Urinary bladder (tissue), 4 donors: ENCODE measurements at places on chromosomes 4 and X.

DNA sequence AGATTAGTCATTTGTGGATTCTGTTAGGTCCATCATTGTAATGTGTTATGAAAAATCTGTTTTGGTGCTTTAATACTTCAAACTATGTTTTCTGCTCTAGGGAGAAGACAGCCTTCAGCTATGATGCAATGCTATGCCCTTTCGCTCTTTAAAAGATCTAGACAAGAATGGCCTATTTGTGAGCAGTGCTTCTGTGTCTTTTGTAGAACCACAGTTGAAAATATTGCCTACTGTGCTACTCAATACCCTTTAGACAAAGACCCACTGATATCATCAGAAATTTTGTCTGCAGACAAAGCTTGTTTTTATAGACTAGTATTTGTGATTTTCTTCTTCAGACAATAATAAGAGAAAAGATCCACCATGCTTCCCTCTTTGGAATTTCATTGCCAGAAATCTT, 44.6 kb upstream of the SLITRK2 start:
- DNase-seq: no peak

DNA sequence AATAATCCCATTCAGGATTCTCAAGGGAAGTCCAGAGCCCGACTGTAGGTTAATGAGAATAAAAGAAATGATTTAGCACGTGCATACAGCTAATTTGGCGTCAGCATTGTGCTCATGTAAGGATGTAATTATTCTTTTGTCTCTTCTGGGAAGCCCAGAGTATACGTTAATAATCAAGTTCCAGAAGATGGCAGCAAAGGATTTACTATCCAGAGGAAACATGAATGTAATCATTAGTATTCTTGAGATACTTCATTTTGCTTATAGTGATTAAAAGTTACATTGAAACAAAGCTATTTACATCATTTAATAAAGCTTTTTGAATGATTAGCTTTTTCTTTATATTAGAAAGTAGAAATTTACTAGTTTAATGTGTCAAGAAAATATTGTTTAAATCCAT, 27.1 kb upstream of the MAP9 start:
- DNase-seq: peak; percentile 36

- DNase-seq: no peak
Observed at GRCh38 chrX:48558271-48558670, 16.0 kb upstream of the RBM3 start.

DNA sequence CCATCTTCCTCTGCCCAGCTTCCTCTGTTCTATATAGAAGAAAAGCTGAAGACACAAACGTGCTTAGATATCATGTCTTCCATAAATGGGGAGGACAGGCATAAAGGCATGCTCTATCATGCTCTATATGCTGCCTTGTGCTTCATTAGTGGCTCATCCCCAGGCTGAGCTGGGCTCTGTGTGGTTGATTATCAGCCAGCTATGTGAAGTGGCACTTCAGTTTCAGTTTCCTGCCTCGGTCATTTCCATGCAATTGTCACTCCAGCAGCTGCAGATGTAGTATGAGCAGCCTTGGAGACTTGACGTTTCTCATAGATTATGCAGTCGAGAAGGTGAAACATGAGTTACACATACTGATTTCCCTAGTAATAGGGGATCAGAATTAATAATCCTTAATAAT, 106.2 kb downstream of the SYTL5 start:
- DNase-seq: no peak

- no peak for DNase-seq
Observed at GRCh38 chr4:2269206-2269531, 7.3 kb upstream of the MXD4 start.

- no peak for DNase-seq
Observed at GRCh38 chr4:72582853-72583252, 13.8 kb upstream of the ADAMTS3 start.

GRCh38 chr4:158817562-158818296, 48.9 kb downstream of the FNIP2 start:
- no peak for DNase-seq

DNA sequence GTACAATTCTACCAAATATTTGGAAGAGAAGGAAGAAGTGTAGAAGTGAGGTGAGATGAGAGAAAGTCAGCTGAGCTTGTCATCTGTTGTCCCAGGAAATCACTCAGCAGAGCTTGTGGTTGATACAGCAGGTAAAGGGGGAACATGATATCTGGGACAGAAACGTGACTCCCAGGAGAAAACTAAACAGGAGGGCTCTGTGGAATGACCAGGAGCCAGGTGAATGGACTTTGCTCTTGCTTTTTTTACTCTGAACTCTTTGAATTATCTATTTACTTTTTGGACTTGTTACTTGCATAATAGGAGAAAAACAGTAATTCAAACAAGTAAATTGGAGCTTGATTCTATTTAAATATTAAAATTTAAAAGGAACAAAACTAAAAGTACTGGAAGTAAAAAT, 555.6 kb upstream of the FRG1 start:
- DNase-seq: no peak

GRCh38 chr4:122689972-122690371, 42.5 kb upstream of the BBS12 start:
- DNase-seq: no peak
